ENCODE measurements at places on chromosomes 12 and 14.

DNA sequence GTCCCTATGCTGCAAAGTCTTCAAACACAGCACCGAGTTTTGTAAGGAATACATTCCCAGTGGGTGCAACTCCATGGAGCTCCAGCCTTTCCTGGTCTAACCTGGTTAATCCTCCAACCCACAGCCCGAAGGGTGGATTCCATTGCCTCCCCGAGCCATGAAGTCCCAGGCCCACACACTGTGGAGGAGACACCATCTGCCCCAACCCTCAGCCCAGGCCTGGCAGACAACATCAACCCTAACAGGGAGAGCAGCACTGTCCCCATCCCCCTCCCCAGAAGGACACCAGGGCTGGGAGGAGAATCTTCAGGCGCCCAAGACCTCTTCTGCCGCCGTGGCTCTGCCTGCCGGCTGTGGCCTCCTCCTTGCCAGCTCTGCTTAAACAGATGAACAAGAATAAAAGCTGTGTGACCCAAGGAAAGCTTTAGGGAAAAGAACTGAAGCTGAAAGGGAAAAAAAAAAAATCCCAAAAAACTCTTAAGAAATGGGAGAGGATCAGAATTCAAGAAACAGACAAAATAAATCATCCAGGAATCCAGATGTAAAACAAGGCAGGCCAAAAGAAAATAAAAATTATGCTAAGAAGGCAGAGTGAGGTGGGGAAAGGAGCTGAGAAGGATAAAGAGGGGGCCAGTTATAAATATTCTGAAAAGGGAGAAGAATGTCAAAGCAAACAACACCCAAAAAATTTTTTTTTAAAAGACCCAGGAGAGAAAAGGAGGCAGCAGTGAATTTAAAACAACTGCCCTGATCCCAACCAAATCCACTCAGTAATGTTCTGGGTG, 16.0 kb upstream of the ZFP36L1 start:
- no peak for DNase-seq

GRCh38 chr12:109352184-109352583, 4.5 kb downstream of the MYO1H start:
- no peak for DNase-seq

GRCh38 chr12:95623554-95624170, 72.4 kb upstream of the USP44 start:
- peak; percentile 70 for DNase-seq

DNA sequence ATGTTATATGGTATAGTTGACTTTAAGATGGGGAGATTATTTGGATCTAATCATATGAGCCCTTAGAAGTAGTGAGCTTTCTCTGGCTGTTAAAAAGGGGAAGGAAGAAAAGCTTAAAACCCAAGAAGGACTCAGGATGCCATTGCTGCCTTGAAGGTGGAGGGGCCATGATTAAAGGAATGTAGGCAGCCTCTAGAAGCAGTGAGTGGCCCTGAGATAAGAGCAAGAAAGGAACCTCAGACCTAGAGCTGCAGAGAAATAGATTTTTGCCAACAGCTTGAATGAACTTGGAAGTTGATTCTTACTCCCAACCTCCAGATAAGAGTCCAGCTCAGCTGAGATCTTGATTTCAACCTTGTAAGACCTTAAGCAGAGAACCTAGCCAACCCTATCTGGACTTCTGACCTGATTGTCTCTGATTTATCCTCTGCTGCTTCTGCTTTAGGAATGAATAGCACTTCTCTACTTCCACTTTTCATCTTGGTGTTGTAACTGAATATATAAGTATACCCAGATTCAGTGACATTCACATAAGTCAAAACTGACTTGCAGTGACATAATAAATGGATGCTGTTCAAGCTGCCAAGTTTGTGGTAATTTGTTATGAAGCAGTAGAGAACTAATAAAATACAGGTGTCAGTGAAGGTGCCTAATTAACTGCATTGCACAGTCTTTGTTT, 33.5 kb downstream of the RAD51B start:
- DNase-seq, result peak; percentile 42

DNA sequence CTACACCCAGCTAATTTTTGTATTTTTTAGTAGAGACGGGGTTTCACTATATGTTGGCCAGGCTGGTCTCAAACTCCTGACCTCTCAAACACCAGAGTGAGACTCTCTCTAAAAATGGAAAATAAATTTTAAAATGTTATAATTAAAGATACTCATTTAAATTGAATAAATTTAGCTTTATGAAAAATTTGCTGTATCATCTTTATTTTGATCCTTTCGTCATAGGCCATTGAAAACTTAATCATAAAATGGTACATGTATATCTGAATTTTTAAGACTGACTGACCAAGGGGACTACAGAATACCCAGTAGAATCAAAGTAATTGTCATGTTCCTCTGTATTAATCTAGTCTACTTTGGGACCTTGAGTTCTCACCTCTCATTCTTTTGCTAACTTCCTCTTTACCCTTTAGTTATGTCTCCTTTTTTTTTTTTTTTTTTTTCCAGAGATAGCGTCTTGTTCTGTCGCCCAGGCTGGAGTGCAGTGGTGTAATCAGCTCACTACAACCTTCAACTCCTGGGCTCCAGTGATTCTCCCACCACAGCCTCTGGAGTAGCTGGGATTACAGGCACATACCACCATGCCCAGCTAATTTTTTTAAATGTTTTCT, 9.5 kb downstream of the RAB5B start:
- peak; percentile 85 for DNase-seq

GRCh38 chr12:104496336-104496735, 39.6 kb downstream of the CHST11 start:
- no peak for DNase-seq

GRCh38 chr14:104931771-104932675, 7.3 kb downstream of the PLD4 start:
- DNase-seq, result no peak

GRCh38 chr12:106118381-106119130, 20.2 kb downstream of the NUAK1 start:
- no peak for DNase-seq

- no peak for DNase-seq
Observed at GRCh38 chr12:26044007-26044394, 80.8 kb downstream of the BHLHE41 start.

GRCh38 chr12:130825771-130826150, 13.3 kb downstream of the STX2 start:
- DNase-seq, result no peak

- no peak for DNase-seq
Observed at GRCh38 chr14:74604911-74605310, 7.1 kb downstream of the LTBP2 start.

DNA sequence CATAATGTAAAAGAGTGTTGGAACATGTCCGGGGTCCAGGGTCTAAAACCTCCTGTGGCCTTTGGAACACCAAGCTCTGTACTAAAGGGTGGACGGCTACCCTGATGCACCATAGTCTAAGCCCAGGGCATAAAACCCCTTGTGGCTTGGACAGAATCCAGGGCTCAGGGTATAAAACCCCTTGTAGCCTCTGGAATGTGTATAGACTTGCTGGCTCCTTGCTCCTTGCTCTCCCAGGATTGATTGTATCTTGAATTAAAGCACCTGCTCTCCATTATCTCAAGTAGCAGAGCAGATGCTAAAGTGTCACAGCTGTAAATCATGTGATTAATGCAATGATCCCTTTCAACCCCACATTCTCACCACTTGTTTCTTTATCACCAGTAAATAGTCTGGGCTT, 556.5 kb downstream of the LRFN5 start:
- DNase-seq, result no peak

DNA sequence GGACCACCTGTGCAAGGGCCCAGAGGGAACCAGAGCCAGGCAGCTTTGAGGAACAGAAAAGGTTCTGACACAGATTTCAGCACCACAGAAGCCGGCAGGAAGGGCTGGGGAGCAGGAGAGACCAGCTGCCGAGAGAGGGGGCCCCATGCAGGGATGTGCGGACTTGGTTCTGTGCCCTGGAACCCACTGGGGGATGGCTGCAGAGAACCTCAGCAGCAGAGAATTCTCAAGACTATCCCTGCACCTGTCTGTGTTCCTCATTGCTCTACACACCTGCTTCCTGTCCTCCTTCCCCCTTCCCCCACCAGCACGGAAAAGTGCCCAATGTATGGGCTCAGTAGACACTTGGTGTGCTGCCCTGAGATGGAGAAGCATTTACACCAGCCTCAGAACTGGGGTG, 3.2 kb downstream of the SERPINA9 start:
- no peak for DNase-seq

DNA sequence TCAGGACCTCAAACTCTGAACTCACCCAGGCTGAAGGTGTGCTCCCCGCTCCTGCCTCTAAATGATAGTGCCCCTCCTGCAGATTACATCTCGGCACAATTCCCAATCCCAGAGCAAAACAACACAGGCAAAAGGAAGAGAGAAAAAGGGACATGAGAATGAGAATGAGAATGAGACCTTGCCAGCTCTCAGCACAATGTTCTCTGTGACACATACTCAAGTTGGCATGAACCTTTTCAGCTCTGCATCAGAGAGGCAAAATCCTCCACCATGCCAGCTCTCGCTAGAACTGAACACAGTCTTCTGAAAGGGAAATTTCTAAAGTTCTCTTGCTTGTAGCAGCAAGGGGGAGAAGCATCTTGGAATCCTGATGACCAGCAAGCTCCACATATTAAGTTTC, 84.6 kb downstream of the KSR2 start:
- DNase-seq, result no peak

DNA sequence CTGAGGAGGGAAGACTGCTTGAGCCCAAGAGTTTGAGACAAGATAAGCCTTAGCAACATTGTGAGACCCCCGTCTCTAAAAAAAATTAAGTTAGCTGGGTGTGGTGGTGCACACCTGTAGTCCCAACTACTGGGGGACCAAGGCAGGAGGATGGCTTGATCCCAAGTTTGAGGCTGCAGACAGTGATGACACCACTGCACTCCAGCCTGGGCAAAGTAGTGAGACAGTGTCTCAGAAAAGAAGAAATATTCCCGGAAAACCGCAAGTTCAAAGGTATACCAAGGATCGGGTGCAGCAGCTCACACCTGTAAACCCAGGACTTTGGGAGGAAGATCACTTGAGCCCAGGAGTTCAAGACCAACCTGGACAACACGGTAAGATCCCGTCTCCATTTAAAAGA, 5.8 kb downstream of the PTGES3 start:
- no peak for DNase-seq

DNA sequence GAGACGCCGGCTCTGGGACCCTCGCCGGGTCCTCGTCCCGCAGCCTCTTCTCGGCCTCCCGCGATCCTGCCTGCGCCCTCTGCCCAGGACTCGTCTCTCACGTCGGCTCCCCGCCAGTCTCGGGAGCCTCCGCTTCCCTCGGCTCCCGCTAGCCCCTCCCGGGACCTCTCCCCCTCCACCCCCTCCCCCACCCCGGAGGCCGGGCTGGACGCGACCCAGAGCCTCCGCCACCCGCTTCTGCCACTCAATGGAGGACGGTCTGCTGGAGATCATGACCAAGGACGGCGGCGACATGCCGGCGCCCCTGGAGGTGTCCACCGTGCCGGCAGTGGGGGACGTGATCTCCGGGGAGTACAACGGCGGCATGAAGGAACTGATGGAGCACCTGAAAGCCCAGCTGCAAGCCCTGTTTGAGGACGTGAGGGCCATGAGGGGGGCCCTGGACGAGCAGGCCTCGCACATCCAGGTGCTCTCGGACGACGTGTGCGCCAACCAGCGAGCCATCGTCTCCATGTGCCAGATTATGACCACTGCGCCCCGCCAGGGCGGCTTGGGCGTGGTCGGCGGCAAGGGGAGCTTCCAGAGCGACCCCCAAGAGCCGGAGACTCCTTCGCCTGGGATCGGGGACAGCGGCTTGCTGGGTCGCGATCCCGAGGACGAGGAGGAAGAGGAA, 568 bp downstream of the CCDC184 start:
- no peak for DNase-seq

All from OCI-M1 (cell line).